ENCODE measurements at places on chromosomes 13 and 19. TPM values are rescaled to one million over a fixed set of nuclear protein-coding genes. Genes with fewer than 3 reads are reported as not detected.

DNA sequence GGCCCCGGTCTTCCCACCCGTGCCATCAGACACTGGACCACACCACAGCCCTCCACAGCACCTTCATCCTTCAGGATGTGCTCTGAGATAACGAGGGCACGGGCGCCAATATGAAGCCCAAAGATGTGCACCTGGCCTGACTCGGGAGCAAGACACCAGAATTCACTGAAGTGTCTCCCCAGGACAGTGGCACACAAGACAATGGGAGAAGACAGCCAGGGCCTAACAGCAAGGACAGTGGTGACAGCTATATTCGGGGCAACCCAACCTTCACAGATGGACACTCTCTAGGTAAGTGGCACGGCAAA is 7.2 kb downstream of the DDX39A start:
- DNase-seq = no peak
- no peaks in the 10 kb centered on the region for H3K27me3 ChIP-seq
- no peak overlapping the region for H3K27ac ChIP-seq

The LRRC8E gene
- total RNA-seq = 3.3 TPM

The TCF3 gene
- 189 TPM for total RNA-seq

GRCh38 chr13:37273836-37274235 is 168.4 kb upstream of the CSNK1A1L start:
- H3K27me3 ChIP-seq = no peaks in the 10 kb centered on the region
- peaks cover 2% of the 10 kb centered on the region for H3K4me1 ChIP-seq
- H3K27ac ChIP-seq = no peak overlapping the region
- no peaks in the 10 kb centered on the region for H3K36me3 ChIP-seq
- no peak overlapping the region for H3K4me3 ChIP-seq

DNA sequence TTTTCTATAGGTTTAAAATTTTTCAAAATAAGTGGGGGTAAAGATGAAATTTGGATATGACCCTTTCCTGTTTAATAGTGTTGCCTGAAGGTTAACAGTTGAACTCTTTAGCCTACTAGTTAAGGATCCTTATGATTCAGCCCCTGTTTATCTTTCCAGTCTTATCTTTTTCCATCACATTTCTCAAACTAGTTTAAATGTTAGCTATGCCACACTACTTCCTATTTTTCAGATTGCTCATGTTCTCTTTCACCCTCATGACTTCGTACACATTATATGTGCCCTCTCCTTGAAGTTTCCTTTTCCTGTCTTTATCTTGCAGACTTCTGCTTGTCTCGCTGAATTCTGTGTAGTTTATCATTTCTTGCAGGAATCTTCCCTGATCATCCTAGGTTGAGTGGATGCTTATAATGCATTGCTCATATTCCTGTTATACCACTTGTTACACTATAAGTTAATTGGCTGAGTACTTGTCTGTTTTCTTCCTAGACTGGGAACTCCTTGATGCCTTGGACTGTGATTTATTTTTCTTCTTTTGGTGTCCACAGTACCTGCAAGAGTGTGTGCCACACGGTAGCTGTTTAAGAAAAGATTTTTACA is 86.7 kb downstream of the FNDC3A start:
- H3K27me3 ChIP-seq = no peaks in the 10 kb centered on the region
- peak overlapping the region; percentile 74 for H3K27ac ChIP-seq
- no peak overlapping the region for H3K4me3 ChIP-seq

- H3K4me3 ChIP-seq = no peak overlapping the region
- H3K36me3 ChIP-seq = no peaks in the 10 kb centered on the region
- peaks cover 13% of the 10 kb centered on the region for H3K27me3 ChIP-seq
- no peak overlapping the region for H3K27ac ChIP-seq
- DNase-seq = no peak
- H3K4me1 ChIP-seq = peaks cover 1% of the 10 kb centered on the region
These were observed 21.9 kb downstream of the LCP1 start for GRCh38 chr13:46160065-46160464.

DNA sequence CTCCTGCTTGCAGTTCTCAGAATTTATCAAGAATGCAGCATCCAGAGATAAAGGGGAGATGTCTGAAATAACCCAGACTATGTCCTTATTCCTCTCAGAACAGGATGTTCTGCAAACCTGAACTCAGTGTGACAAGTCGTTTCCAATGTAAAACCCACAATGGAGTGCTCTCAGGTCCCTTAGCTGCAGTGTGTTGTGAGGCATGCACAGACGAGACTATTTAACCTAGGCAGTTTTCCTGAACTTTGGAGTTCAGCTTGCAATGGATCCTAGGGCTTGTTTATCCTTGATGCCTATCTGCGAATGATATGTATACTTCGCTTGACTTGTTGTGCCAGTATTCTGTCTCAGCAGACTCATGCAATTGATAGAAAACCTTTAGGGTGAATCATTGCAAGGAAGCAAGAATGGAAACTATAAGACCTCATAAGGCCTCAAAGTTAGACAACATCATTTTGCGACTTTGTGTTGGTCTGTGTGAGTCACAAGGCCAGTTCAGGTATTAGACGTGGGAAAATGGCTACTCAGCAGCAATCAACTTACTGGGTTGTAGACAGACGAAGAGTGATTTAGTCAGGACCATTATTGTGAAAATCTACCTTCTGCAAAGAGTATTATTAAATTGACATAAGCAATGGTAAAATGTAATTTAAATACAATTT is 2439.9 kb upstream of the PCDH20 start:
- H3K4me3 ChIP-seq = no peak overlapping the region
- H3K36me3 ChIP-seq = no peaks in the 10 kb centered on the region
- no peak overlapping the region for H3K27ac ChIP-seq

The SHISA7 gene
- not detected for total RNA-seq

Measured in osteocyte (in vitro differentiated cells).